ENCODE measurements at places on chromosomes 7 and 10. TPM values are rescaled to one million over a fixed set of nuclear protein-coding genes. Genes with fewer than 3 reads are reported as not detected.
A peak's percentile ranks its signal among the peaks of the same experiment; 100 is the strongest.

Gene DRGX
- not detected for total RNA-seq

Gene RAPGEF5
- 0.72 TPM for total RNA-seq

- no peak for DNase-seq
These were observed 1080.4 kb downstream of the CNTNAP2 start for GRCh38 chr7:147197006-147197405.

DNA sequence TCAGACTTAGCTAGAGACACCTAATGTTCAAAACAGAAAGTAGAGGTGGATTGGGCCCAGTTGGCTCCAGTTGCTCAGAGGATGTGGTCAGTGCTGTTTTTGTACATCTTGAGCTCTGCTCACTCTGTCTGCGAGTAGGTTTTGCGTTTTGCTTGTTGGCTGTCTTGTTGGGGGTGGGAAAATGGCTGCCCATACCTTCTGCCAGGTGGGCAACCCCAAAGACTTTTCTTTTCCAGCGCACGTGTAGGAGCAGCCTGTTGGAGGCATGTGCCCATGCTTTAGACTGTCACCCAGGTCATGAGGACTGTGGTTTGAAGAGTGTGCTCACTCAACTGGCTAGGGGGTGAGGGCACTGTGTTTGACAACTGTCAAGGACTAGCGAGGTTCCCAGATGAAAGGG is 73.9 kb downstream of the KAT6B start:
- peak; percentile 58 for DNase-seq

DNA sequence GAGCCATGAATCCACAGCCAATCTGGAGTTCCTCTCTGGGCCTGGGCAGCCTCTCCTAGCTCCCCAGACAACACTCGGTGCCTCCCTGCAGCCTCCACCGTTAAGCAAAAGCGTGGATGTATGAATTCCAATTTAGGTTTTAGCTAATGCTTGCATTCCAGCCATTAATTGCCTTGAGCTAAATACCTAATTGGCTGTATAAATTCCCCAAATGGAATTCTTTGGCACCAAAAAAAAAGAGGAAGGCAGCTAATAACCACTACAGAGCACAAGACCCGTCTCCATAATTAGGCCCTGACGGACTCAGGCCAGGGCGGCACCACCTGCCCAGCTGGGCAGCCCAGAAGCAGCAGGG is 140.5 kb downstream of the PTPRN2 start:
- no peak for DNase-seq
